Natural killer cell treated with Interleukin-12 subunit alpha and Interleukin-12 subunit beta and Interleukin-15 and Interleukin-18, amount 100 ng/mL, for 72 hours (primary cell): ENCODE measurements at places on chromosomes 12 and 14. TPM values are rescaled to one million over a fixed set of nuclear protein-coding genes. Genes with fewer than 3 reads are reported as not detected.

DNA sequence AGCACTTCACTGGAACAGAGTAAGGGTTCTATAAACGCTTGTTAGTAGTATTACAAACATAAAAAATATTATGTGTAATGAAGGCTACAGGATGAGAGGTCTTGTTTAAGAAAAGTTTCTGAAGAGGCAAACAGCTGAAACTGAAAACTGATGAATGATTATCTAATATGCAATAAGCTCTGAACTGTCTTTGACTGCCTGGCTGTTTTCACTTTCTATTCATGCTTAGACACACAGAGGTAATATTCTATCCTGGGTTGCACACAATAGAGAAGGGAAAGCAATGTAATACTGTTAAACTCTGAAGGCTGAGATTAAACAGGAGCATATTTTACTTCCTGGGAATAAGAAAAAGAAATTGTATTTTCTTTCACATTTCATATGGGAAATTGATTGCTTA is 251.3 kb downstream of the ALX1 start:
- no peak for DNase-seq

GRCh38 chr14:21699551-21699950 is 25.9 kb upstream of the OR4E1 start:
- DNase-seq, result no peak

EXOC5 gene
- total RNA-seq, result 67.6 TPM

GRCh38 chr12:49108958-49109404 is 1.7 kb downstream of the LMBR1L start:
- no peak for DNase-seq
